B cell (primary cell): ENCODE measurements at places on chromosomes 2 and 18. TPM values are rescaled to one million over a fixed set of nuclear protein-coding genes. Genes with fewer than 3 reads are reported as not detected.

Gene SP110
- 261 and 280 TPM in 2 replicates for total RNA-seq

Gene OSBPL6
- not detected in 2 replicates for total RNA-seq

Gene APCDD1
- total RNA-seq = 0.46 and 1.1 TPM in 2 replicates

Gene SERPINB3
- total RNA-seq = not detected in 2 replicates

Gene TSPYL6
- total RNA-seq = not detected in 2 replicates

Gene UGT1A3
- total RNA-seq = not detected in 2 replicates

Gene ZAP70
- 3.4 and 4.4 TPM in 2 replicates for total RNA-seq

Gene LRRC30
- not detected in 2 replicates for total RNA-seq

Gene DSG2
- total RNA-seq = not detected in 2 replicates

Gene SPATS2L
- 0.36 and 0.44 TPM in 2 replicates for total RNA-seq

Gene ICA1L
- total RNA-seq = 6.0 and 6.8 TPM in 2 replicates

DNA sequence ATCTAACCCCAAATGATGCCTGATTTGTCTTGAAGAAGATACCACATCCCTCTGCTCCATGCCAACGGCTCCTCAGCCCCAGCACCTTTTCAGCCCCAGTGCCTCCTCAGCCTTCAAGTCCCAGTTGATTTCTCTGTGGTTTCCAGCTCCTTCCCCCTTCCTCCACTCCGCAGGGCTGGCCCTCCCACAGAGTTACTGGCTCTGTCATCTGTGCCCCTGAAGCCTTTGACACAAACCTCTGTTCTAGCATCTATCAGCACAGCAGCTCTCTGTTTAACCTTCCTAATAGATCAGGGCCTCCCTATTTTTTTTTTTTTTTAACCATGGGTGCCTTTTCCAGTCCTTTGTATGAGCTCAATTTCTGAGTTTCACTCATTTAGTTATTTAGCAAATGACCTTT is 201.3 kb upstream of the CXCR4 start:
- no peak for DNase-seq

DNA sequence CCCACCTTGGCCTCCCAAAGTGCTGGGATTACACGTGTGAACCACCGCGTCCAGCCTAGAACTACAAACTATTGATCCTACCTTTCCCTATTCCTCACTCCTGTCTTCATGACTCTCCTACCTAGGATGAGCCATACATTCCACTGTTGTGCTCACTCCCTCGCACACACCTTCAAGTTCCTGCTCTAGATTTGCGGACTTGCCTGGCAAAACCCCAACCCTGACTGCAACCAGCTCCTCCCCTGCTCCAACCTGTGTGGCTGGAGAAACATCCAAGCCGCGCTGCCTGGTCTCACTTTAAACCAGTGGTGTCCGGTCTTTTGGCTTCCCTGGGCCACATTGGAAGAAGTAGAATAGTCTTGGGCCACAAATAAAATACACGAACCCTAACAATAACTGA is 5.0 kb upstream of the DNPEP start:
- DNase-seq = no peak

GRCh38 chr2:127379712-127380355 is 7.9 kb downstream of the MAP3K2 start:
- DNase-seq = no peak

GRCh38 chr18:7390731-7391492 is 160.0 kb downstream of the LRRC30 start:
- DNase-seq = no peak

- no peak for DNase-seq
These were observed 960.1 kb downstream of the CPS1 start for GRCh38 chr2:211516537-211516936.

- no peak for DNase-seq
These were observed 39.5 kb downstream of the SDC1 start for GRCh38 chr2:20185176-20186022.

GRCh38 chr18:47680488-47680887 is 250.0 kb downstream of the SMAD2 start:
- DNase-seq = peak; percentile 19

- no peak for DNase-seq
These were observed 78.5 kb downstream of the EIPR1 start for GRCh38 chr2:3299130-3299529.

GRCh38 chr2:144607891-144608521 is 88.1 kb upstream of the ZEB2 start:
- DNase-seq = no peak

DNA sequence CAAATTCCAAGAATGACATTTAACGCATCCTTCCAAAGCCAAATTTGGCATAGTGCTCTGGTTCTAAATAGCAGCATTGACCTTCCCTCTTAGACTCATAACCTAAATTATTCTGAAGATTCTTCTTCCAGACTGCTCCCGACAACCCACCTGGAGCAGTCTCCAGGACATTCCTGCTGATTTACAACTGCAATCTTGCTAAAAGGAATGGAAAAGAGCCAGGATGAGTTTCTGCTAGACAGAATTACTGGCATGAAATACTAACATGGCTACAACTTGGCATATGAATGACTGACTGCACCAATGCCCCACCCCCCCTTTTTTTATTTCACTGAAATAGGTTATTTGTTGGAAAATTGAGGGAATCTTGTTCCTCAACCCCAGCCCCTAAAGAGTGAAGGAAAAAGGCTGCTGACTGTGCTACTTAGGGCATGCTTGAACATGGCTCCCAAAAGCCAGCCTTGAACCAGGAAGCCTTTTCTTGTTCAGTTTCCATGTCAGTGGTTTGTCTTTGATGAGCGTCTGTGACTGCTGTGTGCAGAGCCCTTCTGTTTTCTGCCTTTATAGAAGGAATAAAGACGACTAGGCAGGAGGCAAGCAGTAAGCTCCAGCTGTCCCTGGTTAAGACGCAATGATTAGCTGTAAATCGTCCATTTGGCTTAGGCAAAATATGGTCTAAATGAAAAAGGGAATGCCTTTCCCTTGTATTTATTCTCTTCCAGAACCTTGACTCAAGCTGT is 47.4 kb upstream of the ITGB6 start:
- no peak for DNase-seq

DNA sequence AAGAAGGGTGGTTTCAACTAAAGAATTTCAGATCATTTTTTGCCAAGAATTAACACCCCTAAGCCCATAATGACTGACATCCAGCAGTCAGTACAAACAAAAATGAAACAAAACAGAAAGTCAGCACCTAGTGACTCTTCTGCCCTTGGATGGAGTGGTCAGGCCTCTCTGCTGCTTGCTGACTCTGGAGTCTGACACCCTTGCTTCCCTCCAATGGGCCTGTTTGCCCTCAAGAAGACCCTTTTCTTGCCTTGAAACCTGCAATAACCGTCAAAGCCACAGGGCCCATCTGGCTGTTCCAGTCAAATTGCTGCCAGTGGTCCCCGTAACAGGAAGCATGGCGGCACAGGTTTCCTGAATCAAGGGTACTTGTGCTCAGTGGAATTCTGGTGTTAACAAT is 27.2 kb upstream of the CYTIP start:
- peak; percentile 31 for DNase-seq

DNA sequence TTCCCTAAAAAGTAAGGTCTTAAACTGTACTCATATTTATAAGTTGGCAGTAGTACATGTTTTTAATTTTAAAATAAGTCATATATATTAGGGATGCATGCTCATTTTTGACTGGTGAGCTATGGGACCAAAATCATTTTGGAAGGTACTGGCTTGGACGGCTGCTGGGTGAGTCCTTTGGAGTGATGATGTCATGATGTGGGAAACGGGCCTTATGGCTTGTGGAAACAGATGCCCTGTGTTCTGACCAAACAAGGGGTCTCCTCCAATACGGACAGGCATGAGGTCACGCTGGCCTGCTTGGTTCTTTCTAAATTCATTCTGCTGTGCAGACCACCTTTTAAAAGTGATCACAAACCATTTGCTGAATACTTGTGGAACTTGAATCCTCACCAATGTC is 109.2 kb upstream of the MGAT5 start:
- no peak for DNase-seq

GRCh38 chr2:119523383-119523951 is 816 bp downstream of the SCTR start:
- no peak for DNase-seq

- no peak for DNase-seq
These were observed 11.7 kb upstream of the GORASP2 start for GRCh38 chr2:170917219-170917913.

DNA sequence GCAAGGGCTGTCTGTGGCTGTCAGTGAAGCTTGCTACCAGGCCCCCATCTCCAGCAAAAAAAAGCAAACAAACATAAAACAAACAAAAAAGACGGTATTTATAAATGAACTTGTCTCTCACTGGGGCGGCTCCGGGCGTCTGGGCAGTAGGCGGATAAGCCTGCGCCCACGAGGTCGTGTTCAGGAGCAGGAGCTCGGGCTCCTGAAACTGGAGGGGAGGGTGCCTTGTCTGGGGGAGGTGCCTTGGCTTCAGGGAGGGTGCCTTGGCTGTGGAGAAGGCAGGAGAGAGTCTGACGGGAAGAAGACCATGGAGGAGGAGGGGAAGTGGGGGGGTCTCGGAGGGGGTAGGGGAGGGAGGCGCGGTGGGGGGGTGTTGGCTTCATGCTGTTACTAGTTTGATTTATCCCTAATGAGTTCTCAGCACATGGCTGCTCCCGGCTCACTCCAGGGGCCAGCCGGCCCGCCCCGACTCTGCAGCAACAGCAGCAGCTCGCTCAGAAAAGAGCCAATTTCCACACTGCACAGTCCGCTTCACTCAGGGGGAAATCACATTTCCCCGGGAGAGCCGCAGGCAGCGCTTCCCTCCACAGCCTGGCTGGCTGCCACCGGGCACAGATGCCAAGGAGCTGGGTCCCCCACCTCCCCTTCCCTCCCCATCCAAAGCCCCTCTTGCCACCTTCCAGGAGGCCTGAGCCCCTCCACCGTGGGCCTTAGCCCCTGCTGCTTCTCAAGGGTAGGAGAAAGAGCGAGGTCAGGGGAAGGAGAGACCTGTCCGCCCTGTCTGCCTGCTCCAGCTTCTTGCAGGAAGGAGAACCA is 38.7 kb downstream of the PSD4 start:
- no peak for DNase-seq

- DNase-seq = peak; percentile 94
These were observed 3.4 kb downstream of the NAGK start for GRCh38 chr2:71071681-71072398.

GRCh38 chr2:124250433-124250832 is 225.3 kb downstream of the CNTNAP5 start:
- no peak for DNase-seq

DNA sequence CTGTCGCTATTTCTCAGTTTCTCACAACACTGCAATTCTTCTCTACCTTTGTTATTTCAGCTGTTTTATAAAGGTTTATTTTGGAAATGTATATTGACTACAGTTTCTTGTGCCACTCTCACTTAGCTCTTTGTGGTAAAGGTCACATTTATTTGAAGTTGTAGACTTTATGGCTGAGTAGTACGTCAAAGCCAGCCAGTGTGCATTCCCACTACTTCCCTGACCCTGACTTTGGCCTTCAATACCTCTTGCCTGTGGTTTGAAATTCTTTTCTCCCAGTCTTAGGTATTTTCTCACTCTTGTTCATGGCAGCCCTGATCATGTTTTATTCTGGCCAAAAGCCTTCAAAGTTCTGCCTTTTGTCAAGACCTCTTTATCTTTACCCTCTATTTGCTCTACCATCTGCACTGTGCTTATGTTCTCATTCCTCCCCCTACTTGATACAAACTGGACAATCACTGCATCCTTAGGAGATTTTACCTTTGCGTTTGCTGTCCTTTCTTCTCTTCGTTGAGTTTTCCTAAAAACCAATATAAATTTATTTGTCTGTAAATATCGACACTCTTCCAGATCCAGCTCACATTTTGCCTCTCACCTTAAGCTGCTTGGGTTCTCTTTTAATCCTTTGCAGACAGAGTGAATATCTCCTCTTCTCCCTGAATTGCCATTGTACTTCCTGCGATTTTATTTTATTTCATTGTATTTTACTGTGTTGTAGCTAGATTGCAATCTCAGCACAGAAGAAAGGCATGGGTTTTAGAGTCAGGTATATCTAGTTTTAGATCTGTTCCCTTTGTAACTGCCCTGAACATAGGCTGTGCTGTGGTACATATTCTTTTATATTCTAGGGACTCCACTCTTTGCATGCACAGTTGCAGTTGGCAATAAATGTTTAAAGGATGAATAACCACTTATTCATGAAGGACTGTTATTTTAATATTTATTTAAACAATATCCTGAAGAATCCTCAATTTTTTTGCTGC is 31.2 kb downstream of the GULP1 start:
- DNase-seq = no peak

GRCh38 chr18:63999871-64000270 is 30.0 kb downstream of the SERPINB8 start:
- DNase-seq = no peak

GRCh38 chr2:207505171-207505570 is 24.6 kb upstream of the CREB1 start:
- peak; percentile 51 for DNase-seq

GRCh38 chr2:133581010-133581760 is 12.9 kb upstream of the NCKAP5 start:
- DNase-seq = no peak

GRCh38 chr2:127580167-127581049 is 44.9 kb downstream of the MYO7B start:
- DNase-seq = peak; percentile 8

GRCh38 chr18:61606068-61606660 is 272.9 kb downstream of the CDH20 start:
- no peak for DNase-seq

DNA sequence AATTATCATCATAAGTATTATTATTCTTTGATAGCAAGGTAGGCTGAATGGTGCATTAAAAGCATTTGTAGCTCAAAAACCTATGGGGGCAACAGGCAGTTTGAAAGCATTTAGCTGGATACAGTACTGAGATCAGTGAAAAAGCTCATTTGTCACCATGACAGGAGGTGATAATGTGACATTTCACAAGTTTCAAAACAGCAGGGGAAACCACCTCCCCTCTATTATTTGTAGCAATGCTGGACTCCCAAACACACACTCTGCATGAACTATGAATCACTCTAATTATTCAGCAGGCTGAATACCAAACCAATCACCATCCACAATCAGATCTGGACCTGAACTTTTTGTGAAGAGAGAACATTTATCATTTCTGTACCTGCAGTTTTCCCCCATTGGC is 63.4 kb downstream of the MYO5B start:
- no peak for DNase-seq

DNA sequence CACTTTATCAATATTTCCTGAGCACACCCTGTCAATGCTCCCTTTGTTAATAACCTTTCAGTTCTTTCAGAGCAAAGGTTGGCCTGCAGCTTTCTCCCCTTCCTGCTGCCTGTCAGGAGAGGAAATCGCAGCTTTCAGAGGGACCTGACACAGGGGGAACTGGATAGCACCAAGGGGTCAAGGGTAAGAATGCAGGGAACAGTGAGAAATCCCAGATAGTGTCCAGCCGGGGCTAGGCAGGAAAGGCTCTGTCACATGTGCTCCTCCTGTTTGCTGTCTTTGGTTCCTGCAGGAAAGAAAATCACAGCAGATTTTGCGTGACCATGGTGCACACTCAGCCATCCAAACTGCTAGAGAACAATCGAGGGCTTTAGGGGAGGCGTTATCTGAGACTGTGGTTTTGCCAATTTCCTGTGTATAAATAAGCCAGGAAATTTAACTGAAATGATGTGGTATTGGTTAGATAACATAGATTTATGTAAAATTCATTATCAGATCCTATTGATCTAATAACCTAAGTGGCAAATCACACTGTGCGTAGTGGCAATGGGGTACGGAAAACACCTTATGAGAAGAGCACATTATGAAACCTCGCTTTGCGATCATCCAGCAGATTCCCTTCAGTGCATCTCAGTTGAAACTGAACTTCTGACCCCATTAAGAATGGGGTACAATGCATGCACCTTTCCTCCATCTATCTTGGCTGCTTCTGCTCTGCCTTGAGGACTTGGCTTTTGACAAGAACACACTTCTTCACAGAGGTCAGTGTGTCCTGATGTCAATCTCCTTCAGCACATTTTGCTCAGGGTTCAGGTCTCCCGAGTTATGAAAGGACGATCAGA is 178.0 kb downstream of the ICOS start:
- no peak for DNase-seq

GRCh38 chr18:8081872-8082553 is 514.9 kb downstream of the PTPRM start:
- no peak for DNase-seq
